ENCODE measurements at places on chromosomes 3 and 15.

DNA sequence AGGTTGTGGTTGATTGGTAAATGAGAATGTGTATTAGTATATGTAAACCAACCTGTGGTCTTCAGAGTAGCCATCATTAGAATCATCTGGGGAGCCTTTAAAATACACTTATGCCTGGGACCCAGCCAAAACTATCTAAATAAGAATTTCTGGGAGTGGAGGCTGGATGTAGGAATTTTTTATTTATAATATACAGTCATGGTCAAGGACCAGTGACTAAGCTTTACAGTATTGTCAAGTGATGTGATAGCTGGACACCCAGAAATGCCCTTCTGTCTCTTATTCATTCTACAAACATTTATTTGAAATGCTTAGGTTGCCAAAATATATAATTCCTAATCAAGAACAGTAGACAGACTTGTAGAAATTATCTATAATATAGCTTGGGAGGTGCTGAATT lies 132.2 kb downstream of the MBNL1 start:
- peak; percentile 91 for DNase-seq

- DNase-seq: no peak
Observed at GRCh38 chr3:105119801-105120340, 246.8 kb upstream of the ALCAM start.

- no peak for DNase-seq
Observed at GRCh38 chr15:33045066-33045810, 149.3 kb downstream of the FMN1 start.

DNA sequence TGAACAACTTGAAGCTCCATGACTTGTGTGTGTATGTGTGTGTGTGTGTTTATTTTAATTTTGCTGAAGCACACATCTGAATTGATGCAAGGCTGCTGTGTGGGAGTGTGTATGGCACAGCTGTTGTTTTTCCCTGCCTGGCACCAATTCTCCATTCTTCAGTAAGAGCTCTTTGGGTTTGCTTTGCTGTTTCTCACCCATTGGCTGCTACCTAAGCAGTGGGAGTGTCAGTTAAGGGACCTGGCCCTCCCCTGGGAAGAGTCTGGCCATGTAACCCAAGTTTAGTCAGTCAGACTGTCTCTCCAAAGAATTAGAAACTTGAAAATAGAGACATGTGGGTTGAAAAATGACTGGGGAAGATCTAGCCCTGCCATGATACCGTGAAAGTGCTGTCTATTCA lies 126.2 kb upstream of the SYNPR start:
- no peak for DNase-seq

DNA sequence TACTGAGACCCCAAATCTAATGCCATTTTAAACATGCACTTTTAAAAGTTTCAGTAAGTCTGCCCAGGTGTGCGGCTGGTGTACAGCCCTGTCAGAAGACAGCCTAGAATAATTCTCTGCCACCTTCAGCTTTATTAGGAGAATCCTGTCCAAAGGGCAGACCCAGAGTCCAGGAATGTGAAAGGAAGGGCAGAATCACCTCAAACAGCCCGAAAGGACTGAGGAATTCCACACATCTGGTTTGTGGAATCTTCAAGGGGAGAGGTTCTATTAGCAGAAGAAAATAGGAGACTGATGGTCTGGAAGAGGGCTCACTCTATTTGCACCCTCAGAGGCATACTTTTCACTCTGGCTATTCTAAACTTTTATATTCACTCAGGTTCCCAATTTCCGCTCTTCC lies 46.6 kb downstream of the TYRO3 start:
- DNase-seq: peak; percentile 20

DNA sequence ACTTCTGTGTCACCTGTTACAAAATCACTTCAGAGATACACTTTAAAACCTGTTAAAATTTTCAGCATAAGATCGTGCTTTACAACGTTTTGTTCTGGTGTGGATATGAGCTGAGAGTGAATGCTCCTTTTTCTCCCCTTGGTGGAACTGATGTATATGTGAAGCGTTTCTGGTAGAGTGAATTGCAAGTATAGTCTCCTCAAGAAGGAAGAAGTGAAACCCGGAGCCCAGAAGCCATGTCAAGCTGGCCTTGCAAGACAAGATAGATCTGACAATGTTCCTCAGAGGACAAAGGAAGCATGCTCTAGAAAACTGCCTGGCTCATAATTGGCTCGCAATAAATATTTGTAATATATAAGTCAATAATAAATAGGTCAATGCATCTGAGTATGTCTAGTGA lies 23.6 kb downstream of the SERPINI2 start:
- DNase-seq: no peak

DNA sequence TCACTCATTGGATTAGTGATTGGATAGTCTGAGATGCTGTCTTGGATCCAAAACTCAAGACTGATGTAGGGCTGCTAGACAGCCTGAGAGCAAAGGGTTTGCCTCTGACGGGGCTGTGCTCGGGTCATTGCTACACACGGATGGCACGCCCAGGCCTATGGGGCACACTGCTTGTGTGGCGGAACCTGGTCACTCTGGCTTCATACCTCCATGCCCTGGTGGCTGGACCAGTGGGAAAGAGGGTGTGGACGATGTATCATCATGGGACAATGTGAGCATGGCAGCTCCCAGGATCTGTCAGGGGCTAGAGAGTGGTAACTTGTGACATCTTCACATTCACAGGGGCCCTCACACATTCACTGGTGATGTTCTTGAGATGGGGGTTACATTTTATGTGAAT lies 18.1 kb upstream of the CCDC174 start:
- no peak for DNase-seq

DNA sequence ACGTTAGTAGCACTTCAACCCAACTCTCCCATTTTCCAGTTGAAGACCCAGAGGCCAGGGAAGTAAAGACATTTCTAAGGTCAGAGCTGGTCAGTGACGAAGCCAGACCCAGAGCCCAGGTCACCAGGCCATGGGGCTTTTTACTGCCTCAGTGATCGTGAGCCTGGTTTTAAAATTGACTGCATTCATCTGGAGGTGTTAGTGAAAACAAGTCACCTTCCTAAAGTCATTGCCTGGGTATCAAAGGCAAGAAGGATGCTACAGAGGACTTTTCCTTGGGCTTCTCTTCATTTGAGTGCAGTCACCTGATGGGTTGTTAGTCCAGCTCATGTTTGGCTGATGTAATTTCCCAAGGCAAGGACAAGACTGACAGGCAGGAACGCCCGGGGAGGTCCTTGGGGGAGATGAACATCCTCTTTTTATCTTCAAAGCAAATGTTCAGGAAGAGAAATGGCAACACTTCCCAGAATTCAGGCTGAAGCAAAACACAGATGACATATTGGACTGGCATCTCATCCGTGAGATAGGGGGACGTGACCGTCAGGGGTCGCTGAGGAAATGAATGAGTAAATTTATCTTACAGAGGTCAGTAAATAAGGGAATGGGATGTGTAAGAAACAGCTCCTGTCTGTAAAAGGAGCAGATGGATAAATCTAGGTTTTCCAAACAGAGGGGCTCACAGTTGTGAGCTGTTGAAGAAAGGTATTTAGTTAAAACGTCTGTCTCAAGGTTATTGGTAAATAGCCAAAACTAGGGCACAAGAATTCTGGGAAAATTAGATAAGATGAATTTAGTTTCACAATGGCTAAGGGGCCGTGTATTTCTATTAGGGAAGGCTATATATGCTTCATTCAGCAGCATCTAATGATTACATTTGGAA lies 201.2 kb downstream of the OPA1 start:
- DNase-seq: peak; percentile 51

- DNase-seq: peak; percentile 68
Observed at GRCh38 chr3:132549890-132550578, 47.0 kb upstream of the ACKR4 start.

- no peak for DNase-seq
Observed at GRCh38 chr3:37622999-37623883, 238.4 kb upstream of the CTDSPL start.

GRCh38 chr15:84859144-84859543 lies 25.3 kb upstream of the SLC28A1 start:
- DNase-seq: no peak

- DNase-seq: no peak
Observed at GRCh38 chr15:94247789-94248638, 16.7 kb downstream of the MCTP2 start.

GRCh38 chr3:8529181-8529637 lies 27.6 kb downstream of the LMCD1 start:
- DNase-seq: peak; percentile 38

- DNase-seq: no peak
Observed at GRCh38 chr3:10855083-10855870, 39.2 kb downstream of the SLC6A11 start.

- DNase-seq: no peak
Observed at GRCh38 chr3:49701388-49702077, 12.2 kb downstream of the RNF123 start.

DNA sequence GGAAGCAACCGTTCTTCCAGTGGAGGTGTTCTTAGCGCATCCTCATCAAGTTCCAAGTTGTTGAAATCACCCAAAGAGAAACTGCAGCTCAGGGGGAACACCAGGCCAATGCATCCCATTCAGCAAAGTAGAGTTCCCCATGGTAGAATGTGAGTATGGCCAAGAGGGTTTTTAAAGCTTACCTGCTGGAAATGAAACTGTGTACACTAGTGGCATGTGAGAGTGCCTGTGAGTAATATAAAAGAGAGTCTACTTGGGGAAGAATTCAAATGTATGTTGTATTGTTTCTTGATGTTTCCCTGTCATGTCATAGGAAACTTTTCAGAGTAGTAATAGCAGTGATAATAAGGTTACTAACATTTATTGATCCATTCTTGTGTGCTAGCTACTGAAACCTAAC lies 43.3 kb downstream of the PSMD6 start:
- no peak for DNase-seq

DNA sequence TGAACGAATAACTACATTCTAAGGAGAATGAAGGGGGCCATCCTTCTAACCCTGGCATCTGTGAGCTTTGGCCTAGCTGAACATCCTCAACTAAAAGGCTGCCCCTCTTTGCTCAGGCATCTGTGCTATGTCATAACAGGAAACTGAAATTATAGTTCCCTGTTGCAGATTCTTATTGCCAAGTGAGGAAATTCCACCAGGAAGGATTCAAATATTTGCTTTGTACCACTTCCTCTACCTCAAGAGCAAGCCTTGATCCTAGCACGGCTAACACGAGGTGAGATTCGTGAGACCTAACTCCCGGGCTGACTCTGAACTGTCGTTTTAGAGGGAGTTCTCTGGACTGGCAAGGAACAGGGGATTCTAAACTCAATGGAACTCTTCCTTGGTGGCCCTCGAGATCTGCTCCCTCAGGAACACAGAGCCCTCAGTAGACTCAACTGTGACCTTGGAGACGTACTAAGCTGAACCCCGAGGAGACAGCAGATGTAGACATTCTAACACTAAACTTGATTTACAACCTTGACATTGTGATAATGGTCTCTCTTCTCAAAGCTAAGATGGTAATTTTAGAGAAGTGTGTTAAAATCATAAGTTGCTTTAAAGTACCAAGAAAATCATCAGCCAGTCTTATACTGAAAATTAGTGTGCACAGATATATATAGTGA lies 4.2 kb downstream of the SPG21 start:
- peak; percentile 64 for DNase-seq

DNA sequence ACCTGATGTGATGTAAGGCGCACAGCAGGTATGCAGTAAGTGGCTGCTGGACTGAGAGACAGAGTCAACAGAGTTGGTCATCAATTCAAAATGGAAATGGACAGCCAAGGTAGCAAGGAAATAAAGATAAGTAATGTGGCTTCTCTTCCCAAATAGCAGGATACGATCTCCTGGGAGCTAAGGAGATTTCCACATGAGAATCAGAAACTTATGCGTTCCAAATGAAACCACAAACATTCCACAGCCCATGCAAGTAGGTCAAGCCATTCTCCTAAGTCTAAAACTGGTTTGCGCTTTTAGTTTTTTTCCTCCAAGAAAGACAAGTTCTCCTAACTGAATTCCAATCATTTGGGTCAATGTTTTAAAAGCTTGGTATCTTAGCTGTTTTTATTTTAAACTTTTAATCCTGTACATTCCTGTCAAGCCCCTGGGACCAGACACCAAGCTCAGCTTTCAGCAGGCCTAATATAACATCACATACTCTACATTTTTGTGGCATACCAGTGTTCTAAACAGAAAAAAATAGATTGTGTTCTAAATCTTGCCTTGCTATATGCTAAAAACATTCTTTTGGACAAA lies 73.7 kb upstream of the TSPAN3 start:
- DNase-seq: peak; percentile 100

GRCh38 chr3:128232376-128233178 lies 79.3 kb downstream of the EEFSEC start:
- DNase-seq: peak; percentile 28

DNA sequence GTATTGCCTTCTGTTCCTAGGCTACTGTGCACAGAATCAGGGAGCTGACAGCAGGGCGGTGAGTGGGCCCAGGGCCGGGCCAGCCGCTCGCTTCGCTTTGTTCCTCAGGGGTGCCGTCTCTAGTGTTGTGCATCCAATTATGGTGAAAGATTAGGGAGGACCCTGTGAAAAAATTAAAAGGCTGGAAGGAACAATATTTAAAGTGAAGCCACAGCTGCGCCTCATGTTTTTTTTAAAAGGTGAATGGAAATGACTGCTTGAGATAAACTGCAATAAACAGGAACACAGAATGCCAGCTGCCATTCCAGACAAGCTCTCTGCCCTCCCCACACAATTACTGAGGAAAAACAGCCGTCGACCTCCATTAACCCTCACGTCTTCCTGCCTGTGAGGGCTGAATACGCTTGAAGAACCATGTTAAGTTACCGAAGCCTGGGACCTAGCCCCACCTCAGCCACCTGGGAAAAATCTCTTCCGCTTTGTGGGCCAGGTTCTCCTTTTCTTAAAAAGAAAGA lies 132.0 kb upstream of the IL12A start:
- no peak for DNase-seq

DNA sequence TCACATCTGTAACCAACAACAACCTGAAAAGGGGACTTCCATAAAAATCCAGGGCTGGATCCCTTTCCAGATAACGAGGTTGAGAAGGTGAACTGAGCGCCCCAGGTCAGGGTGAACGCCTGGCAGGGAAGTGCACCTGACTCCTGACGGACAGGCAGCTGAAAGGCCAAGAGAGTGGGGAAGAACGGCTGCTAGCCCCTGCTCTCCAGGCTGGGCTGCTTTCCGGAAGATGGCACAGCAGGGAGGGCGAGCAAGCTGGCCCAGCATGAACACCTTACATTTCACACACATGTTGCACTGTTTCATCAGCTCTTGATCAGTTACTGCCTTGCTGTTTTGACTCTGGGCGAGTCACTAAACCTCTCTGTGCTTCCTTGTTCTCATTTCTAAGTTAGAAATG lies 127.2 kb upstream of the IQSEC1 start:
- DNase-seq: no peak

DNA sequence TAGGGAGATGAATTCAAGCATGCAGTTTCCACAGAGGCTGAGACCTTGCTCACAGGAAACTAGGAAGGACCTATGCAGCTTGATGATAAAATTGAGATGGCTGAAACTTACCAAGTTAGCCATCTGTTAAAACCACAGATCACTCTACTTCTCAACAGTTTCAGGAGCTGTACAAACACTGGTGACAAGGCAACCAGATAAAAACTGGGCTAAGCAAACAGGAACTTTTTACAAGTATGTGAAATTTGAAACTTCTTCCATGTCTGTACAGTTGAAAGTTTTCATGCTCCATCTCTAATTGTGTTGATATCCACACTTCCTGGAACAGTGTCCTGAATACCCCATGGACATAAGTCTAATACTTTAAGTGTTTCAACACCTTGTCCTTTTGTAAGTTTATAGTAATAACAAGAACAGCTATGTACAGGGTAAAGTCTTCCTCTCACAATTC lies 78.2 kb downstream of the FAIM start:
- peak; percentile 91 for DNase-seq

- no peak for DNase-seq
Observed at GRCh38 chr3:171607452-171607851, 147.2 kb upstream of the TNIK start.

GRCh38 chr15:36373550-36373949 lies 205.9 kb upstream of the CDIN1 start:
- peak; percentile 83 for DNase-seq

- DNase-seq: peak; percentile 15
Observed at GRCh38 chr15:78840661-78841375, 29.6 kb upstream of the ADAMTS7 start.
